ENCODE measurements at places on chromosomes 16 and 17.

DNA sequence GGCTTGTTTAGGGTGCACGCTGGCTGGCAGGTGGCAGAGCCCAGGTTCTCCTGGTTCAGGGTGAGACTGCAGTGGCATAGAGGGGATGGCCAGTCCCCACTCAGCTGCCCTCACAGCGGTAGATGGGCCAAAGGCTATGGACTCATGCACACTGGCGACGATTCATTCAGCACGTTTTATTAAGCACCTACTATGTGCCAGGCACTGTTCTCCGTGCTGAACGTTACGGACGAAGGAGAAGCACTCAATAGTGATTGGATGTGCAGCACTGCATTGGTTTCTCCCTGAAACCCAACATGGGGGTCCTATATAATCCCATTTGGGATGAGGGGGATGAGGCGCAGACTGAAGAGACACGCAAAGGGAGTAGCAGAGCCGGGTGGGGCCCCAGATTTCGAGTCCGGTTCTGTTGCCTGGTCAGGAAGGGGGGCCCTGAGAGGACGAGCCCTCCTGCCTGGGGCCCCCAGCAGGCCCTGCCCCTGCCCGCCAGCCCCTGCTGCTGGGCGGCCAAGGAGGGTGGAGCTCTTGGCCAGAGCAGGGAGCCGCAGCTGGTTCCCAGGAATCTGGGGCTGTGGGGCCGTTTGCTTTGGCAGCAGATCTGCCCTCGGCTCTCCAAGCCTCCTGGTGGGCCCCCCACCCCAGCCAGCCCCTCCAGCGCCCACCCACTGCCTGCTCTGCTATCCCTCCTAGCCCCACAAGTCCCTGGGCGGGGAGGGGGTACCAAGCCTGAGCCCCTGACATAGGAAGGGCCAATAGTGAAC lies 8.8 kb downstream of the GLIS2 start:
- no peak for DNase-seq

DNA sequence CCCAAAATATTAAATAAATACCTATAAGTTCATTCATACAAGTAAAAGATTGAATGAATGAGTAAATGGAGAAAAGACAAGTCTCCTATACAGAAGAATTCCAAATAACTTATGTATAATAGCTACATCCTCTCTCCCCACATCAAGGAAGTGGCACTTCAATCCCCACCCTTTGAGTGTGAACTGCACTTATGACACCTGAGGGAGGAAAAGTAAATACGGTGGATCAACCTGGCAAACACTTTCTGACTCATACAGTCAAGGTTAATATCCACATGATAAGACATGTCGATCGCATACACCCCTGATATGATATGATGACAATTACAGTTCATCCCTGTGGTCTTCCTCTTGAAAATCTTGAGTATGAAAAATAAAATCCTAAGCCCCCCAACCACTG lies 18.0 kb downstream of the SLFN12L start:
- peak; percentile 58 for DNase-seq

GRCh38 chr17:50060951-50061712 lies 5.2 kb downstream of the ITGA3 start:
- DNase-seq, result no peak

- peak; percentile 40 for DNase-seq
Observed at GRCh38 chr17:70137451-70138230, 31.7 kb upstream of the KCNJ2 start.

DNA sequence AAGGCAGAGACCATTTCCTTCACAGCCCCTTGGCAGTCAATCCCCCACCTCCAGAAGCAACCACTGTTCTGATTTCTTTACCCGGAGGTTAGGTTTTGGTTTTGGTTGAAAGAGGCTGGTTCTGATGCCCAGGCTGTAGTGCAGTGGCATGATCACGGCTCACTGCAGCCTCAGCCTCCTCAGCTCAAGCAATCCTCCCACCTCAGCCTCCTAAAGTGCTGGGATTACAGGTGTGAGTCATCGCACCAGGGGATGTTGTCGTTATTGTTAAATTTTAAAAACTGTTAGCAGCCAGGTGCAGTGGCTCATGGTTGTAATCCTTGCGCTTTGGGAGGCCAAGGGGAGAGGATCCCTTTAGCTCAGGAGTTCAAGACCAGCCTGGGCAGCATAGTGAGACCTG lies 3.0 kb upstream of the CTRB2 start:
- DNase-seq, result no peak

Measured in LoVo (cell line).